ENCODE measurements at places on chromosomes 6 and 20. TPM values are rescaled to one million over a fixed set of nuclear protein-coding genes. Genes with fewer than 3 reads are reported as not detected.
A peak's percentile ranks its signal among the peaks of the same experiment; 100 is the strongest.

DNA sequence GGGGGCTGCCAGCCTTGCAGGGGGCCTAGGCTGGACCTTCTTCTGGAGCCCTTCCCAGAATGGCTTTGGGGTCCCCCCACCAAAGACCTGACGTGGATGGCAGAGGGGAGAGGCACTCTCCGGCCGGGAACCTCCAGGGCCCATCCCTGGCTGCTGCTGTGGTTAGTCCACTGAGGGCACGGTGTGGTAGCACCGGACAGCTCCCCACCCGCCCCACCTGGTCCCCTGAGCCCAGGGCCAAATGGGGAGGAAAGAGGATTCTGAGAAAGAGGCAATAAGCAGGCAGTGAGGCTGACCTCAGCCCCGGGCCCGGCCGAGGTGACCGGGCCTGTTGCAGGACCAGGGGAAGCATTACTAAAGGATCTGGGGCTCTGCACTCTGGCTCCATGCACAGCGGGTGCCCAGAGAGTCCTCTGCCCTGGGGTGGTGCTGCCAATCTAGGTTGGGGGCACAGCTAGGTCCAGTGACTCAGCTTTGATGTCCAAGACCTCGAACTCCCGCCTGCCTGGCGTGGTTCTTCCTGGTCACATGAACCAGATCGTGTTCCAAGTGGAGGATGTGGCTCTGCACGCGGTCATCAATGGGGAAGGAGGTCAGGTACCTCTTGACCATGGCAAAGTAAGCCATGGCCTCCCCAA lies 2.2 kb downstream of the CENPB start:
- DNase-seq = no peak

Gene NKX2-2
- 0.40 TPM for total RNA-seq

Gene COL21A1
- not detected for total RNA-seq

DNA sequence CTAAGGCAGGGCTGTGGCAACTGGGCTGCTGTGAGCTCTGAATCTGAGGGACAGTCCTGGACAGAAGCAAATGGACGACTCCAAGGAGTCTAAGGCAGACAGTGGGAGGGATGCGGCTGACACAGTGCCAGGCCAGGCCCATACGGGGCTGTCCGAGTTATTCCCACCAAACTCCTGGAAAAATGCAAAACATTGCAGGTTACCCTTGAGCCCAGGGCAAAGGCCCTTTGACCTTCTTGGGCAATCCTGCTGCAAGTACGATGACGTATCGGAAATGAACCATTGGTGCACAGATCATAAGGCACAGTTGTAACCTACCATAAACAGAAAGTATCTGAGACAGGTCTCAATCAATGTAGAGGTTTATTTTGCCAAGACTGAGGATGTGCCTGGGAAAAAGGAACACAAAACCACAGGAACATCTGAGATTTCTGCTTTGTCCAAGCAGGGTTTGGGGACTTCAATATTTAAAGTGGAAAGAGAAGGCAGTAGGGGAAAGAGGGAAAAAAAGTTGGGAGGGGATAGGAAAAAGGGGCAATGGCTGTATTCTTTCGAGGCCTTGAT lies 118.9 kb downstream of the DACT2 start:
- DNase-seq = no peak

- peak; percentile 60 for DNase-seq
These were observed 121.2 kb upstream of the LAMP5 start for GRCh38 chr20:9392892-9393857.

DNA sequence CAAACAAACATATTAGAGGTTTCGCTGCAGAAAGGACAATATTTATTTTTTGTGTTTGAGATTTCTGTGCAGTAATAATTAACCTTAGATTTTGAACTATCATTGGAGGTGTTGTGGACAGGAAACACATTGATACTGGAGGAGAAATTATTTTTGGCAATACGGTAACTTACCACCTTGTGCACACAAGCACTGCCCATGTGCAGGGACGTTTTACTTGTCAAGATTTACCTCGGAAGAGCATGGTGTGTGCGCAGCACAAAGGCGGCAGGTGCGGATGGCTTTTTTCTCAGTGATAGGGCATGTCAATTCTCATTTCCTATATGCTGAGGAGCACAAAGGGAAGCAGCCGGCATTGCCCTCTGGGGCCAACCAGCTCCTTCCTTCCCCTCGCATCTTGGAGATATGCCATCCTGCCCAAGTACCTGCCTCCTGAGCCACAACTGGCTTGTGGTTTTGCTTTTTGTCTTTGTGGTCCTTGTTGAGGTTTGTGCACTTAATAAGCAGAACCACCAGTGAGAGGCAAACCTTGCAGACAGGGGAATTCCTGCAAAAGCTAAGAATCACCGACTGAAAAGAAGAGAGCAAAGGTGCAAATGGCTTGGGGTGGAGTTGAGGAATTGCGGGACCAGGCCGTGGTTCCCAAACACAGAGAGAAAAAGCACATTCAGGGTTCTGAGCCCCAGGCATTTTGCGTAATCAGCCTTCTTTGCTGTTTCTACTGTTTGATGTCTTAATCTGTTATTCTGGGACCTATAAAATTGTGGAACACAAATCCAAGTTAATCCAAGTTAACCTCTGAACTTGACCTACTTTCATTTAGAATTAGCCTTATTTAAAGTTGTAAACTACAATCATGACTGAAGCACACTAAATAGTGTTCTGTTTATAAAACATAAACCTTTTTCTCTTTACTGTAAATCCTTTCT lies 21.9 kb downstream of the SAMD5 start:
- DNase-seq = no peak
